H7 (cell line): ENCODE measurements at places on chromosomes 7 and 10. TPM values are rescaled to one million over a fixed set of nuclear protein-coding genes. Genes with fewer than 3 reads are reported as not detected.

LRMDA gene
- not detected in 2 replicates for total RNA-seq

BMPER gene
- total RNA-seq: 0.41 and 2.4 TPM in 2 replicates

GRCh38 chr7:100010901-100011300 lies 4.5 kb upstream of the ZKSCAN1 start:
- DNase-seq: no peak

- DNase-seq: peak; percentile 39
Observed at GRCh38 chr7:31251441-31251840, 89.1 kb downstream of the NEUROD6 start.

GRCh38 chr7:816751-817671 lies 15.3 kb upstream of the SUN1 start:
- DNase-seq: peak; percentile 72

DNA sequence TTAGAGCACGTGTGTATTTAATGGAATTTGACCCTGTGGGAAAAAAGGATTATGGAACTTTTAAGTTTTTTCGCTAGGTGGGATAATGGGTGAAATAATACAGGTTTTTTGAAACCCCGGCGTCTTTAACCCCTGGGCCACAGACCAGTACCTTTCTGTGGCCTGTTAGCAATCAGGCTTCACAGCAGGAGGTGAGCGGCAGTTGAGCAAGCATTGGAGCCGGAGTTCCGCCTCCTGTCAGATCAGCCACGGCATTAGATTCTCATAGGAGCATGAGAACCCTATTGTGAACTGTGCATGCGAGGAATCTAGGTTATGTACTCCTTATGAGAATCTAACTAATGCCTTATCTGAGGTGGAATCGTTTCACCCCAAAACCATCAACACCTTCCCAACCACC lies 28.6 kb downstream of the WAC start:
- DNase-seq: peak; percentile 5

- DNase-seq: no peak
Observed at GRCh38 chr10:33260403-33261149, 73.9 kb downstream of the NRP1 start.

CPXM2 gene
- 2.9 and 3.1 TPM in 2 replicates for total RNA-seq

DNA sequence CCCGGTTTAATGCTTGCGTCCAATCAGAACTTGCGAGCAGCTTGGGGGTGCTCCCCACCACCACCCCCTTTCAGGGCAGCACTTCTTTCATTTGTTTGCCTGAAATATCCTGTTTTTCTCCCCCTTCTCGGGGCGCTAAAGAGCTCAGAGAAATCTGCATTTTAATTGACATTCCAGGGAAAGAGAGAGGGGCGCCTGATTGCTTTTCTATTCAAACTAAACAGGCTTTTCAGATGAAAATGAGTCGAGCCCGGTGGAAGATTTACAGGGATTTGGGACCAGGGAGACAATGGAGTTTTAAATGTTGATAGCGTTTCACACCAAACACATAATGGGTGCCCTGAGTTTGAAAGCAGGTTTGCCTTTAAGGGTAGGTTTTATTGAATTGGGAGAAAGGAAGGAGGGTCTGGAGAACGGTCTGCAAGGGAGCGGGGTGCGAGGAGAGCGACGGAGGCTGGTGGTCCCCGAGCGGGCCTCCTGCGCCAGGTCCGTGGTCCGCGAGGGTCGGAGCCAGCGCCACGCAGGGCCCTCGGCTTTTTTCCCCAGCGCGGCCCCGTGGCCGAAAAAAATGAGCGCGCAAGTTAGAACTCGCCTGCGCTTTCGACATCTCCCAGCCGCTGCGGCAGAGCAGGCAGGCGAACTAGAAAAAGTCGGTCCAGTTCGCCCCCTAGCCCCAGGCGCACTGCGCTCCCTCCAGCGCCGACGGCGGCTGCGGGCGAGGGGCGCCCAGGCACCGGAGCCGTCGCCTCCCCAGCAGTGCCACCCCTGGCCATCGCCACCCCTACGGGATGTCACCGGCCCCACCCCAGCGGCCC lies 1.3 kb downstream of the FGFR2 start:
- peak; percentile 89 for DNase-seq
